NCI-H1417 treated with DMSO at 0.1 percent for 48 hours (cell line): ENCODE measurements at places on chromosomes 16 and 17.
A peak's percentile ranks its signal among the peaks of the same experiment; 100 is the strongest.

- no peak for DNase-seq
These were observed 1.7 kb upstream of the ANKRD13B start for GRCh38 chr17:29591146-29591736.

- DNase-seq: no peak
These were observed 225.9 kb upstream of the EEF2KMT start for GRCh38 chr16:5323284-5324141.

GRCh38 chr17:17525311-17525710 is 29.1 kb upstream of the RASD1 start:
- DNase-seq: no peak

- no peak for DNase-seq
These were observed 20.2 kb downstream of the CDK5RAP3 start for GRCh38 chr17:47990962-47991731.

DNA sequence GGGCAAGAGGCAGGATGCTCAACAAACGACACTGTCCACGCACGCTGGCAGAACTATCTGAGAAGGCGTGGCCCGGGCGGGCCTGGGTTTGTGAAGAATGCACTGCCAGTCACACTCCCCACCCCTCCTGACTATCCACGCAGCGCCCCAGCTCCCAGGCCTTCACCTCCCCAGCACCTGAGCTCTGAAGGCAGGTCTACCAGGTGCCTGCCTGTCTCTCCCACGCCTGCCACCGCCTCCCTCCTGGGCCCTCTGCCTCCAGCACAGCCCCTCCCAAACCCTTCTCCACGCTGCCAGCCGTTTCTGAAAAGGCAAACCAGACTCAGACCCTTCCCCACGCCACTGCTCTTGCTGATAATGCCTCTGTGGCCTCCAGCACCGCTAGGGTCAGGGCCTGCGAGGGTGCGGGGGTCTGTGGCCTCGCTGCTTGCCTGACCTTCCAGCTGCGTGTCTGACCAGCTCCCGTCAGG is 11.6 kb downstream of the MYBBP1A start:
- no peak for DNase-seq

- DNase-seq: no peak
These were observed 241.3 kb upstream of the ZFHX3 start for GRCh38 chr16:73289232-73289631.

DNA sequence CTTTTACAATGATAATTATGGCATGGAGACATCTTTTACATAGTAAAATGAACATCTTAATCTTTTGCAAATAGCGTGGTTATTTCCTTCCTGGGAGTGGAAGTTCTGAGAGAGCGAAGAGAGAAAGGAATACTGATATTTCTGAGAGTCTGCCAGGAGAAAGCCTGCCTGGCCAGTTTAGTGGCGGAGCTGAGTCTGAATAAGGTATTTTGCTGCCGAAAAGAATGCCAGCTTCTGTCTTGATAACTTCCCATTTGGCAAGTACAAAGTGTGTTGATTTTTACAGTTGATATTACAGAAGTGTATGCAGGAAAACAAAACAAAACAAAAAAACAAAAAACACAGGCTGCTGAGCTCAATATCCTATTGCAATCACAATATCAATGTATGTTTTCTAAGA is 55.9 kb downstream of the KCNJ2 start:
- DNase-seq: no peak

DNA sequence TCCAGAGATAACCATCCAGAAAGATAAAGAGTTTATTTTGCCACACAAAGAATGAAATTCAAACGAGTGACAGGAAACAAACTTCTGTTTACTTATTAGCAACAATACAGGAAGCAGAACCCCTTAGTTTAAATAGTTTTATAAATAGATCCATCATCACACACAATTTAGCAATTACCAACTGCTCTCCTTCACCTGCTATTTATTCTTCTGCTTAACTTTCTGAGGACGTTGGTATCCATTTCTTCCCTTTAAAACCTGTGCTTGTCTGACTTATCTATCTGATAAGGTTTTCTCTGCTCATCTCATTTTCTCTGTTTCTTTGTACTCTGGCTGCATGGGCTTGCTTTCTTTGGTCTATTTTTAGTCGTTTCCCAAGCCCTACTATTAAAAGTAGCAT is 4.3 kb upstream of the ADAMTS18 start:
- no peak for DNase-seq

DNA sequence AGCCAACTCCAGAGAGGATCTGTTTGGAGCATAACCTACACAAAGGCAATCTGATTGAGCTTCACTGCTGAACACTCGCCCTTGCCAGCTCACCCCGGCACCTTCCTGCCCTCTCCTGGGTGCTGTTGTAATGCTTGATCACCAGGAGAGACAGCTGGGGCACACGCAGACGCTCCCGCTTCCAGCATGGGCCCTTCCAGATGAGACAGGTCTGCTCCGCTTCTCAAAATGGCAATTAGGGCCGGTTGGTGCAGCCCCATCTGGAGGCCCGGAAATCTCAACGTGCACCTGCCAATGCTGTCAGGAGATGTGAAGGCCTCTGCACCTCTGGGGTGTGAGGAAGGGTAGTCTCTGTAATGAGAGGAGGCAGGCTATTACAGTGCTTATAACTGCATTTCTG is 206.1 kb downstream of the ABCC12 start:
- no peak for DNase-seq

DNA sequence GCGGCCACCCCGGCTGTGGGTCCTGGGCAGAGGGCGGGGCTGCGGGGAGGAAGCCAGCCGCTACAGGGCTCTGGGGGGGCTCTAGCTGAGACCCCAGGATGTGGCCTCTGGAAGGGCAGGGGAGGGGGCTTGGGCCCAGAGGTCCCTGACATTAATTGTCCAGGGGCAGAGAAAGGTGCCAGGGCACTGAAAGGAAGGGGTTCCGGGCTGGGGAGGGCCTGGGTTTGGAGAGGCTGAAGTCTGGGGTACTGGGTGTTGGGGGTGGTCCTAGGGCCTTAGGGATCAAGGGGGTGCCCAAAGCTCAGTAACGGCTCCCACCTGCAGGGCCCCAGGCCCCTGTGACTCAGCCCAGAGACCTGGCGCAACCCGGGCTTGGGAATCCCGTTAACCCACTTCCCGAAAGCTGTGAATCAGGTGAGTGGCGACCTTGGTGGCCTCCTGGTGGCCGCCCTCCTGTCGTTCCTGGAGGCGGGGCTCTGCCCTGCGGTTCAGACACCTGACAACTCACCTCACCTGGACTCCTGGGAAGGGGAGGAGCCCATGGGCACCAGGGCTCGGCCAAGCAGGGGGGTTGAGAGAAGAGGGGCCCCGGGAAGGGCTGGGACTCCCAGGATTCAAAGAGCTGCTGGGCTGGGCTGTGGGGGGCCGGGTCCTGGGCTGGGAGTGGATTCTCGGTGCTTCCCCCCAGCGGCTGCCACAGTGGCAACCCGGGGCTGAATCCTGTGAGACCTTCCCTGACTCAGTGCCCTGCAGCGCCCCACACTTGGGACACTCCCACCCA is 465 bp upstream of the PRSS22 start:
- DNase-seq: no peak

GRCh38 chr17:64147110-64148016 is 17.4 kb upstream of the ERN1 start:
- no peak for DNase-seq

GRCh38 chr17:50627782-50628601 is 6.7 kb upstream of the ABCC3 start:
- peak; percentile 12 for DNase-seq

DNA sequence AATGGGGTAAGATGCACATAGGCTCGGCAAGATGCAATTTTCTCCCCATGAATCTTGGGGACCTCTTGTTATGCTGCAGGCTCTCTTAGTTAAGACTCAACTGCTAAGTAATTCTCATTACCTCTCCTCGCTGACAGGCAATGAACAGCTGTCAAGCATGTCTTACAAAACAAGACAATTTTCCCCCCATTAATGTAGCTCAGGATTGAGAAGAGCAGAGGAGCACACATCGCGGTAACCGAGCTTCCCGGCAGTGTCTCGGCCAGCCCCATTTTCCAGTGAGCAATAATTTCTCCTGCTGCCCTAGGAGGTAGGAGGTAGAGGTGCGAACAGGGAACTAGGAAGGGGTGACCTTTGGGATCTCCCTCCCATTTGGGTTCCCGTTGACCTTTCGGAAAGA is 272.1 kb downstream of the HAPSTR1 start:
- DNase-seq: no peak

DNA sequence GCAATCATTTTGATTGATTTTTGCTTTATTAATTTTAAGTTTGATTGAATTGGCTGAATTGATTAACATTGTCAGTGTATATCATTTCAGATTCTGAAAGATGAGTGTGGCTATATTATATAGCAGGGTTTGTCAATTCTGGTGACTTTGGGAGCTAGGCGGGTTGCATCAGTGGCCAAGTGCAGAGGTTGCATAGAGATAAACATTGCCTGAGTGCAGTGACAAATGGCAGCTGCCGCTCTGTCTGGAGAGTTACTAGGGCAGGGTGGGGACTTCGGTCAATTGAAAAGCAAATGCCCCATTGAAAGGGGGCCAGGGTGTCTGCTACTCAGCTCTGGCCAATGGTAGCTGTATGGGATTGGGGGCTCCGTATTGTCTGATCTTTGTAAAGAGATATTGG is 12.7 kb downstream of the SYT17 start:
- DNase-seq: no peak

DNA sequence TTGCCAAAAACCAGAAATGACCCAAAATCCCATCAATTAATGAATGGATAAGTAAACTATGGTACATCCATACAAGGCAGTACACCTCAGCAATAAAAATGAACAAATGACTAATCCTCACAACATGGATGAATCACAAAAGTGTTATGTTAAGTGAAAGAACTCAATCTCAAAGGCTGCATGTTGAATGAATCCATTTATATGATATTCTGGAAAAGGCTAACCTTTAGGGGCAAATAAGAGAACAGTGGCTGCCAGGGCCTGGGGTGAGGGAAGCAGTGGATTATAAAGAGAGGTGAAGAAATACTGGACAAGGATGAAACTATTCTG is 46.1 kb upstream of the MSI2 start:
- DNase-seq: no peak

DNA sequence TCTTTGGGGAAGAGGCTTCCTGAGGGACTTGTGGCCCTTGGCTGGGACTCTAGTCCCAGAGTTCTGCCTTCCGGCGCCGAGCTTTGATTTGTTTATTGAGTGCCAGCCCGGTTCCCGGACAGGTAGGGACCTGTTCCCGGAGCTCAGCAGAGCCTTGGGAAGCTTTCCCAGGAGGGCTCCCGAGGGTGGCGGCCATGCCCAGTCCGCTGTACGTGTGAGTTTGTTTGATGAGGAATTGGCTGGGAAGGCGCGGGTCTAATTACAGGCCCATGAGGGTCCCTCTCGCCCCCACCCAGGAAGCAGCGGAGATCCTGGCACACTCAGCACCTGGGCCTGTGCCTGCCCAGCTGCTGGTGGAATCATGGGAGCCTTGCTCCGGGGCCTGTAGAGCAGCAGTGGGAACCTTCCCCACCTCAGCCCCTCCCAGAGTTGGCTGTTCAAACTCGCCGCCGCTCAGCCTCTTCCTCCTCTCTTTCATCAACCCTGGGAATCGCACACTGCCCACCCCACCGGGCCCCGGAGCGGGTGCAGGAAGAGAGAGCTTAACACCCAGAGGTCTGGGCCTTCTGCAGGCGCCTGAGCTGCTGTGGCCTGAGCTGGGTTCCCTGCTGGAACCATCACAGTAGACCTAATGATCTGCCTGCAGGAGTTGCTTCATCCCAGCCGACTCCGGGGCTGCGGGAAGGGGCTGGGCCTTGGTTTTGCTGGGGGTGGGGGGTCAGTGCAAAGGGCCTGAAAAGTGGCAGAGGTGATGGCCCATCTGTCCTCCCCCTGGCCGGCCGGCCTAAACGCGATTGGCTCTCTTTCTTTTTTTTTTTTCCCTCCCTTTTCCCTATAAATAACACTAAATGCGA is 313.7 kb downstream of the SEC14L1 start:
- DNase-seq: no peak

- no peak for DNase-seq
These were observed 25.7 kb downstream of the IRF8 start for GRCh38 chr16:85924675-85925074.

GRCh38 chr17:36691606-36692005 is 90.2 kb downstream of the MRM1 start:
- no peak for DNase-seq

GRCh38 chr17:77257596-77258458 is 117.1 kb downstream of the SEC14L1 start:
- DNase-seq: no peak

- DNase-seq: no peak
These were observed 19.2 kb downstream of the FLOT2 start for GRCh38 chr17:28878158-28878910.

GRCh38 chr17:17613708-17614114 is 22.2 kb upstream of the PEMT start:
- no peak for DNase-seq

GRCh38 chr16:6144463-6144862 is 1046.9 kb upstream of the EEF2KMT start:
- DNase-seq: no peak

GRCh38 chr17:4301066-4301465 is 37.3 kb upstream of the ANKFY1 start:
- no peak for DNase-seq

DNA sequence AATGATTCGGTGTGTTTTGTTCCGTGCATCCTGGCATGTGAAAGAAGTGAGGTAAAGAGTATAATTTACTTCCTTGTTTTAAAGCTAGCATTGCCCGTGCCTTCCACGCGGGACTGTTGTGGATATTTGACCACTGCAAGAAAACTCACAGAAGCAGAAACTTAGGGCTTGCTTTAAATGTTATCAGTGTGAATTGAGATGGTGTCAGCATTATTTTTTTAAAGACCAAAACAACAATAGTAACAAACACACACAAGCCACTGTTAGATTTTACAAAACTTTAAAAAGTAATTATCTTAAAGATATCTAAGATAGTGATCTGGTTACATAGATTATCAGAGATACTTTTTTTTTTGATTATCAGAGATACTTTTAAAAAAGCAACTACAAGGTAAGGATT is 47.4 kb downstream of the WWOX start:
- DNase-seq: no peak

DNA sequence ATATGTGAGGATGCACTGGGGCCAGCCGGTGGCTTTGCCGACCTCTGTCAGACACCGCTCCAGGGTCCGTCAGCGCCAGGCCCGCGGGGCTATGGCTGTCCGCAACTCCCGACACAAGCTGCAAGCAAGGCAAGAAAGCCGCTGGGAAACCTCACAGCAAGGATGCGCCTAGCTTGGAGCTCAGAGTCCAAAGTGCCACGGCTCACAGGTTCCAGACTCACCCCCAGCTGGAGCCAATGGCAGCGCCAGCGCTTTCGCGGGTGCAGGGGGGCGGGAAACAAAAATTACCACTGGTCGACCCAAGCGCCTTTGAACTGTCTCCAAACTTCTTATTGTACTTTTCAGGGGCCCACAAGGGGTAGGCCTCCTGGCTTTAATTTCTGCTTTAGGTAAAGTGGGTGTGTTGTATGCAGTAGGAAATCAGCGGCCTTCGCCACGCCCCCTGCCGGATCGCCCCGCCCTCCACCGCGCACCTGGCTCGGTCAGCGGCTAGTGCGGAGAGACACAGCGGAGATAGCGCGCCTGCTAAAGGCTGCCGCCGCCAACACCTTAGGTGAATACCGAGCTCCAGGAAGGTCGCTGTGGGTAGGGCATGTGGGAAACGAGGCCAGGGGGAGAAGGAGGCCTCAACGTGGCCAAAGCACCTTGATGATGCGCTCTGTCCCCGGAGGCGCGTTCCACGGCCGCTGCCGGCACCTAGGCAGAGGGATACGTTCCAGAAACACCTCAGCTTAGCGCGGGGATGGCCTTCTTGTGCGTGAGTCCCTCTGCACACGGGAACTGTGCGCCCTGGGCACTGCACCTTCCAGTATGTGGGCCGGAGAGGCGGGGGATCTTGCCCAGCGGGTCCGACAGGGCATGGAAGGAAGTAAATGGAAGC is 61.0 kb upstream of the RBL2 start:
- no peak for DNase-seq

- DNase-seq: no peak
These were observed 91.1 kb downstream of the TNFRSF13B start for GRCh38 chr17:16880843-16881230.

GRCh38 chr16:48901712-48902374 is 291.9 kb upstream of the N4BP1 start:
- DNase-seq: no peak
